ENCODE measurements at places on chromosomes 12 and 14.

DNA sequence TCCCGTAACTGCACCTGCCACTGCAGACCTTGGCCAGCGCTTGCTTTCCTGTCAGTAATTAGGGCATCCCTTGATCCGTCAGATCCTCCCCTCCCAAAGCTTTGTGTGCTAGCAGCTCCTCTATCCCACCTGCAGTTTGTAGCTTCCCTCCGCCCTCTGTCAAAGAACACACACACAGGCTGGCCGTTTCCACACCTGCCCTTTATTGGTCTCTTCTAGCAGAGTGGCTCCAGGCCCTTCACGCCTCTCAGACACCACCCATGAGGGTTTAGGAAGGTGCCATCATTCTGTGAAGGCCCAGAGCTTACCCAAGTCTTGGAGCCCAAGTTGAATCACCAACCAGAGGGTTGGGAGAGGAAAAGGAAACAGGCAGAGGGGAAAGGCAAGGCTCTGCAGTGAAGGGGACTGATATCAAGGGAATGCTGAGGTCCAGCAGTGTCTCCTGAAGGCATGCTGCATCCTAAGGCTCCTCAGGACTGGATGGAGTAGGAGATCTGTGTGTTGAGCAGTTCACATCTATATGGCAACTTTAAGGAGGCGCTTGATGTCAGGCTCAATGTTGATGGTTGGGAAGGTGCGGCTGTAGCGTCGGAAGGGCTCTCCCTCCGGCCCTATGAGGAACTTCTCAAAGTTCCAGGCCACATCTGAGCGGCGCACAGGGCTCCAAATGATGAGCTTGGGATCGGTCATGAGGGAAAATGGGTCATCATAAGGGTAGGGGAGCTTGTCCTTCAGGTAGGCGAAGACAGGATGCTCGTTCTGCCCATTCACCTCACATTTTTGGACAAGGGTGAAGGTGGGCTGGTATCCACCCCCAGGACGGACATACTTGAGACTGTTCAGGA lies 3.4 kb downstream of the GPX2 start:
- peak; percentile 48 for DNase-seq

DNA sequence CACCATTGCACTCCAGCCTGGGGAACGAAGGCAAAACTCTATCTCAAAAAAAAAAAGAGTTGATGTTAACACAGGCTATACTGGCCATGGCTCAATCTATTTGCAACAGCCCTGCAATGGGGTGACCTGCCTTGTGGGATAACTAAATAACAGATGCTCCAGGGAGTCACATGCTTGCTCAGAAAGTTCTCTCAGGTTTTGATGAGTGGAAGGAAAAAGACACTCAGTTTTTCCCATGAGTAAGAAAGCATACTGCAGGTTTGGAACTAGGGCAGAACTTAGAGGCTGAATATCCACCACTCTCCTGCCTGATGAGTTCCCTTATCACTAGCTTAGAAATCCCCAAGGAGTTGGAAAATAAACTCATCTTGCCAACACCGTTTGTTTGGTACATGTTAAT lies 16.9 kb downstream of the WSB2 start:
- no peak for DNase-seq

DNA sequence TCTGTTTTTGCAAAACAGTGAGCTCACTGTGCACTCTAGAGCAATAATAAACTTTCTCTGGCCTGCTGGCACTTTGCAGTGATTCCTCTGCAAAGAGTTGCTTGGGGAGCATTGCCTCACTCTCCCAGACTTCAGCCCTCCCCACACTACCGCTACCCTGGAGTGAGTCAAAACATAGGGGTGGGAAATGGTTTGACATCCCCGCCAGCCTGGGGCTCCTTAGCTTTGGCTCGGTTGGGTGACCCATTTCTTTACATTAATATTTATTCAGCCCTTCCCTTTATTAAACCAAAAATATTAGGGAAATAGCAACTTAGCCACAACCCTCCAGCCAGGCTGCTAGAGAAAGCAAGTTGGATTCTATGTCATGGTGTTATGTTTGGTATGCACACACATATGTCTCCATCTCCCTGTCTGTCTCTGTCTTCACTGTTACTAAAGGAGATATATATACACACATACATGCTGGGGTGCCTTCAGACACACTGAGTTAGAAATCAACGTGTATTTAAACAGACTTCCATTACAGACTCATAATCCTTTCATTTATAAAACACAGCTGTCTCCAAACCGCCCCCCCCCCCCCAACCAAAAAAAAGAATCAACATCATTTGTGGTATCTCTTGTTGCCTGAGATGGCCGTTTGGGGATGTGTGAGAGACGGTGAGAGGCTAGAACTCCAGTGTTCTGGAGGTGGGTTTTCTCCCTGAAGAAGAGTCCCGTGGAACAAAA lies 3.4 kb upstream of the IRF2BPL start:
- DNase-seq, result no peak

GRCh38 chr12:21797539-21797938 lies 23.0 kb upstream of the KCNJ8 start:
- no peak for DNase-seq

DNA sequence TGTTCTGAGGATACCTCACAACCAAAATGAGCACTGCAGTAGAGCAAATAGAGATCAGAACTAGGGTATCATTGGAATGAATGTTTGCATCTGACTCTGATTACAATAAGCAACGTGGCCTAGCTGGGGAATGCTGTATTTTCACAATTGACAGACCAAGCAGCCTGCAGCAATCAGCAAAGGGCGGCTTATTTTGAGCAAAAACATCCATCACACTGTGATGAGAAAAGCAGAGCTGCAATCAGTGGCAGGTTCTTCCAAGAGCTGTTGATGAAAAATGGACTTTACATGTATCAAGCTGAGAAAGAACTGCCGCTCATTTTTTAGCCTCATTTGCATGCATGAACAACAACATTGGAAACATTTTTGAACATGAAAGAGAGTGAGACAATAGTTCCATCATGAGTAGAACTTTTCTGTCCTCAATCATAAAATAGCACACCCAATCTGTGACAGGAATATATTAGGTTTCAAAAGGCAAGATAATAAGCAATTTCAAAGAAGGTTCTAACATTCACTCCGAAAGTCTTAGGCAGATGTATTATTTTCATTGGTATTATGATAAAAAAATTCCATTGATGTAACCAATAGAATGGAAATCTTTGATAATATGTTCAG lies 249.7 kb upstream of the FBXO33 start:
- DNase-seq, result no peak

- DNase-seq, result no peak
Measured at GRCh38 chr12:130649101-130650045, 66.7 kb downstream of the RIMBP2 start.

DNA sequence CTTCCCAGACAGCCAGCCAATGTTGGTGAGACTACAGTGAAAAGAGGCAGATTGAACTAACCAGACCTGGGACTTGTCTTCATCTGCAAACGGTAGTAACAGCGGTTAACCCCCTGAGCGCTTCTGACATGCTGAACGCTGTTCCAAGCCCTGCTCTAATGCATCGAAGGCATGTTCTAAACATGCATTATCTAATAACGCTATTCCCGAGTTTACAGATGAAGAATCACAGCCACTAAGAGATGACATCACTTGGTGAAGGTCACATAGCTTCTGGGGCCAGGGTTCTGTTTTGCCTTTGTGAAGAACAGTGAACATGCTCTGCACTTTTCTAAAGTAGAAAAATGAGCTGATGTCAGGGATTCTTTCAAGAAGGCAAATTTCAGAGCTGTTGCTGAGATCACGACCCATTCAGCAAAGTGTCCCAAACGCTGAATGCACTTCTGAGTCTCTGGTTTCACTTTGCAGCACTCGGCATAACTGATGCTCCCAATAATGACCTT lies 56.0 kb downstream of the FOS start:
- DNase-seq, result no peak

GRCh38 chr12:23555825-23556207 lies 393.7 kb downstream of the SOX5 start:
- no peak for DNase-seq

DNA sequence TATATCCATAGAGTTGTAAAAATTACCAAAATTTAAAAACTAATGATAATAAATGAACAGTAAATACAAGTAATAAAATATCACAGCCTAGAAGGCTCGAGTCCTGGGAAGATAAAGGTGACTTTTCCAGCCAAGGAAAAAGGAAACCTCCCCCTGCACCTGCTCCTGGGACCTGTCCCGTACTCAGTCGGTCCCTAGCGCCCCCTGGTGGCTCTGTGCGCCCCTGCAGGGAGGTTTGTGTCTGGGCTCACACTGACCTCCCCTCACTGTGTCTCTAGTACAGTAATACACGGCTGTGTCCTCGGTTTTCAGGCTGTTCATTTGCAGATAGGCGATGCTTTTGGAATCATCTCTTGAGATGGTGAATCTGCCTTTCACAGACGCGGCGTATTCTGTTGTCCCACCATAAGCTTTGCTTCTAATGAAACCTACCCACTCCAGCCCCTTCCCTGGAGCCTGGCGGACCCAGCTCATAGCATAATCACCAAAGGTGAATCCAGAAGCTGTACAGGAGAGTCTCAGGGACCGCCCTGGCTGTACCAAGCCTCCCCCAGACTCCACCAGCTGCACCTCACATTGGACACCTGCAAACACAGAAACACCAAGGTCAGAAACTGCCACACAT lies 1030.4 kb downstream of the TMEM121 start:
- peak; percentile 20 for DNase-seq

DNA sequence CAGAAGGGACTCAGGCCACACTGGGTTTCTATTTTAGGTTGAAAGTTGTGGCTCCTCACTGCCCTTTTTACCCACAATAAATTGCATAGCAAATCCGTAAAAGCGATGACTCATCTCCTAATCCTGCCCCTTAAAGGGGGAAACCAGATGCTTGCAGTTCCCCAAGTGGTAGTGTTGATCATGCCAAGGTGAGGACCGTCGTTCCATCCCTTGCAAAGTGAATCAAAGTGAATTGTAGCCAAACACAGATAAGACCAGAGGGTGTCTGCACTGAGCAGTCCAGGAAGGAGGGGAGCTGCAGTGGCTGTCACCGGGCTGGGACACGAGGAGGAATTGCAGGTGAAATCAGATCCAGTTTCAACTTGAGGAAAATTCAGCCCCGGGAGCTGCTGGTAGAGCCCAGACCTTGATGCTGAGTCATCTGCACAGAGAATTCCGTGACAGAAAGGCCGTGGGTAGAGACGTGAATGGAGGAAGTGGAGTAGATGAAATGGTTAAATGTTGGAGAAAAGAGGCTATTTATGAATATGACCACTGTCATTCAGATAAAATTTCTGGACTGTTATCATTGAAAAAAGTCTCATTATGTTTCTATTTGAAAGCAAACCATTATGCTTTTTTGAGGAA lies 44.2 kb upstream of the MMP17 start:
- DNase-seq, result no peak

- no peak for DNase-seq
Measured at GRCh38 chr12:108004319-108004718, 124.8 kb upstream of the WSCD2 start.

- no peak for DNase-seq
Measured at GRCh38 chr14:104297313-104297704, 158.9 kb downstream of the KIF26A start.

- DNase-seq, result no peak
Measured at GRCh38 chr14:81301371-81301770, 80.6 kb upstream of the GTF2A1 start.

DNA sequence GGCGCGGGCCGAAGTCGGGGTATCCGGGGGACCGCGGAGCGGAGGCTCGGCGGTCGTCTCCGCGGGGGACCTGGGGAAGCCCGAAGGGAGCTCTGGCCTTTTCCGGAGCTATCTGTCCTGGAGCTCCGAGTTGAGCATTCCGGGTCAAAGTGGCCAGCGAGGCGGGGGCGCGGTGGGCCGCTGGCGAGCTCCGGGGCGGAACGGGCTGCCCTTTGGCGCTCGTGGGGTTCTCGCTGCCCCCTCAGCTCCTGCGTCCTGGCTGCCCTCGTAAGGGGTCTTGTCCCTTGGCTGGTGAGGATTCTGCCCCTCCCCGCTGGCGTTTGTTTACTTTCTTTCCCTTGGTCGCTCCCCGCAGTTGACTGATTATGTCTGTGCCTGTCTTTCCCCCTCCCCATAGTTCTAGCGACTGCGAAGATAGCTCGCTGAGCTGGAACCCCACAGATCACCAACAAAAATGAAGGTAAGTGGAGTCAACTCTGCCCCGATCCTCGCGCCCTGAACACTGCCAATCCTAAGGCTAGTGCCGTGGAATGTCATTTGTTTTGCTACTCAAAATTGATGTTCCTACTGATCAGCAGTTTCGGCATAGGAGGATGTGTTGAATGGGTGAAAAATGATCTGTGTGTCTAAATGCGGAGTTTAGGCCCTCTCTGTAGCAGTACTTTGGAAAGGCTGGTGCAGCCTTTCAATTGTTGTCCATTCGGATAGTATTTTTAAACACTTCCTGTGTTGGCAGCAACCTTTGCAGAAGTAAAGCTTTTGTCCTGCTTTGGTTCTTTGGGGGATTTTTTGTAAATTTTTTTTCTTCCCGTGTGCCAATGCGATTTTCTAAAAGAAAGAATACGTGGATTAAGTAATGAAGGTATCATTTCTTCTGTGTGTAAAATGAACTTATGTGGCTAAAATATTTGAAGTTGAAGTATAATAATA lies 1.3 kb downstream of the ARID4A start:
- DNase-seq, result no peak

GRCh38 chr14:92563359-92563758 lies 49.8 kb downstream of the RIN3 start:
- no peak for DNase-seq

DNA sequence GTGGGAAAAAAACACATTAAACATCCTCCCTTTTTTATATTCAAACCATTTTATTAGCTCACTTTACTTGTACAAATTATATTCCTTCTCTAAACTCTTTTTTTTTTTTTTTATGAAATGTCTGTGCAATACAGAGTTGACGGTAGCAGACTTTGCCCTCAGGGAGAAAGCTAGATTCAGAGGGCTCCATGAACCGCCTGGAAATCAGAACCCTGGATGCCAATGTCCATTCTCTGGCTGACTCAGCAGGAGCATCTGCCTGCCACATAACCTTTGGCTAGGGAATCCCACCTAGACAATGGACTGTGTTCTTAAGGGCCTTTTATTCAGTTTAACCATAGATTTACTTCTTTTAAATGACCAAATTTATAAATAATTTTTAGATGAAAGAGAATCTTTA lies 467.0 kb downstream of the MDGA2 start:
- no peak for DNase-seq

- DNase-seq, result no peak
Measured at GRCh38 chr12:39993268-39993667, 112.6 kb downstream of the SLC2A13 start.
